NCI-H1092 treated with DMSO at 0.1 percent for 48 hours (cell line): ENCODE measurements at places on chromosomes 4 and X.

GRCh38 chrX:107560041-107560440 lies 68.3 kb upstream of the PRPS1 start:
- DNase-seq: no peak

- no peak for DNase-seq
These were observed 294.6 kb upstream of the STS start for GRCh38 chrX:6852869-6853268.

DNA sequence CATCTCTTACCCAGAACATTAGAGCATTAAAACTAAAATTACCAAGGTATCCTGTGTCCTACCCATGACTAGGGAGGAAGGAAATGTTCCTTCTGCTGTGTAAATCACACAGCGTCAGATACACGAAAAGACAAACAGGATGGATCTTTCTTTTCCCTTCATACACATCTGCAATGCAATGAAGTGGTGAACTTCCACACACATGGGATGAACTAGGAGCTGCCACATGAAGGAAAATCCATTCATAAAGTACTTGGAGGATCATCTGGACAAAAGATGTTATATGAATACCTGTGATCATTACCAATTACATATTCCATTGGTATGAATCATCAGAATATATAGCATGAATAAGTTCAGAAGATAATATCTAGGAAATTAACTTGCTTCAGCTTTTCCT lies 46.2 kb downstream of the LDB2 start:
- DNase-seq: no peak

- DNase-seq: no peak
These were observed 238.4 kb upstream of the TAPT1 start for GRCh38 chr4:16464651-16465050.

GRCh38 chr4:1463088-1463926 lies 57.1 kb upstream of the NKX1-1 start:
- DNase-seq: no peak

DNA sequence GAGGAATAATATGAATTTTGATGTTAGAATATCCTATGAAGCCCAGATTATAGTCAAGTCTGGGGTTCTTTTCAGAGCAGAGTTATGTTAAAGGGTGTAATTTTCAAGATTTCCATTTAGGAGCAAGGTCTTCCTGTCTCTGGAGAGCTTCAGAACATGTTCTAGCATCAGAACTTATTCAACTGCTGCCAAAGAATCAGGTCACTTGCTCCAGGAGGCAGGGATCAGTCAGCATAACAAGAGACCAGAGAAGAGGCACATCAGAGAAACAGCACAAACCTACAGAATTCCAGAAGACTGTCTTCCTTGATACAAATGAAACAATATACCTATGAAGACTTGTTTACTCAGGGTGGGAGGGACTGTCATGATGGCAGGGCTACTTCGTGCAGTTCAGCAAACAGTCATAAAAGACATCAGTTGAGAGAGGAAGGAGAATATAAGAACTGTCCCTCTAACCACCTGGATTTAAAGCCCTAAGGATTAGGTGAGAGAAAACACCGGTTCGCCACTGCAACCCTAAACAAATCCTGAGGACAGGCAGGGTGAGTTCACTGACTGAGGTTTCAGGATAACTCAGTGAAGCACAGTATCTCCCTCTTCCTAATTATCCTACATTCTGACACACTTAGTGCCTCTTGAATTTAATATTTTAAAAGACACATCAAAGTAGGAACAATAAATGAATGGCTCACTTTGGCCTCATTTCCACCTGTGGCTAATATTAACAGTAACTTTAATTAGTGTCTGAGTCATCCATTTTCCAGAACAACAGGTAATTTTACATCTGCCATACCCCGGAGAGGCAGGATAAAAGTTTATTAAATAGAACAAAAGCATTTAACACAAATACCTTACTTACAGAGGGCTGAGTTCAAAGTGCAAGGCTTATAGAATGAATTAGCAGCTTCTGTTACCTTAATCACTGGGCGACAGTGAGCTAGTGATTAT lies 93.0 kb downstream of the HDAC8 start:
- DNase-seq: no peak

DNA sequence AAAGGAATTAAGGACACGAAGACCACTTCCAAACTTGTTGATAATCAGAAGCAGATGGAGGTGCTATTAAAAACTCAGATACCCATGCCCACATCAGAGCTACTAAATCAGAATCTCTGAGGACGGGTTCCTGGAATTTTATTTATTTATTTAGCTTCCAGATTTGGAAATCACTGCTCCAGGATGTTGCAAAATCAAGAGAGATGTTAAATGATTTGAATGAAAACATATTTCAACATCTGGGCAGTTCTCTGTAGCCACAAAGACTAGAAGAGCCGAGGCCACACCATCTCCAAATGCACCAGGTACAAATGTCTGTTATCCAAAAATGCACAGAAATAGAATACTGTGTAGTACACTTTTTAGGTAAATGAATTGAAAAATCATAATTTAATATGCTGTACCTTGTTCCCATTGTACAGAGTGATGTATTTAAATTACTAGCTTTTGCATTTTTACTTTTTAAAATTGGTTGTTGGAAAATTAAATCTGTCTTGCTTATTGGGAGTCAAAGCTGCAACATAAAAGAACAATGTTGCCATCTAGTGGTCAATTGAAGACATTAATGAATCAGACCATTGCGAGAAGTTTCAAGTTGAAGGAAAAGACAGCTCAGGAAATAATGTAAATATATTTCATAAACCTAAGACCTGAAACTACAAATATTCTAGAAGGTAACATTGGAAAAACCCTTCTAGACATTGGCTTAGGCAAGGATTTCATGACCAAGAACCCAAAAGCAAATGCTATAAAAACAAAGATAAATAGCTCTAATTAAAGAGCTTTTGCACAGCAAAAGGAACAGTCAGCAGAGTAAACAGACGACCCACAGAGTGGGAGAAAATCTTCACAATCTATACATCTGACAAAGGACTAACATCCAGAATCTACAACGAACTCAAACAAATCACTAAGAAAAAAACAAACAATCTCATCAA lies 151.3 kb upstream of the TTC29 start:
- DNase-seq: peak; percentile 61

DNA sequence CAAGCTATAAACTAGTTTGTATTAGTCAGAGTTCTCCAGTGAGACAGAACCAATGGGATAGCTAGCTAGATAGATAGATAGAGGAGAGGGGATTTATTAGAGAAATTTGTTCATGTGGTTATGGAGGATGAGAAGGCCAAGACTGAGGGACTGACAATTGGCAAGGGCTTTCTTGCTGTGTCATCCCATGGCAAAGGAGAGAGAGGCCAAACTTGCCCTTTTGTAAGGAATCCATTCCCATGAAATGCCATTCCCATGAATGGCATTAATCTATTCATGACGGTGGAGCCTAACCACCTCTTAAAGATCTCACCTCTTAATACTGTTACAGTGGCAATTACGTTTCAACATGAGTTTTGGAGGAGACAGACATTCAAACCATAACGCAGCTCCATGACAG lies 58.1 kb downstream of the LINC00632 start:
- no peak for DNase-seq

- DNase-seq: no peak
These were observed 346.4 kb downstream of the PTTG2 start for GRCh38 chr4:38306482-38307071.

GRCh38 chr4:11446155-11446811 lies 17.6 kb upstream of the HS3ST1 start:
- no peak for DNase-seq

GRCh38 chr4:38055566-38055965 lies 95.4 kb downstream of the PTTG2 start:
- DNase-seq: no peak

- no peak for DNase-seq
These were observed 836 bp upstream of the LNX1 start for GRCh38 chr4:53592122-53592521.

GRCh38 chr4:5365071-5366008 lies 314.1 kb downstream of the STK32B start:
- DNase-seq: no peak
